ENCODE measurements at places on chromosomes 6 and 20.

GRCh38 chr6:5361396-5361795 is 100.1 kb downstream of the FARS2 start:
- no peak for DNase-seq

GRCh38 chr6:105459864-105460263 is 57.0 kb upstream of the PREP start:
- no peak for DNase-seq

GRCh38 chr20:44052166-44052565 is 134.8 kb downstream of the JPH2 start:
- no peak for DNase-seq

- no peak for DNase-seq
These were observed 82.7 kb upstream of the AKIRIN2 start for GRCh38 chr6:87784690-87785089.

- no peak for DNase-seq
These were observed 128.7 kb downstream of the SIM1 start for GRCh38 chr6:100335991-100336390.

DNA sequence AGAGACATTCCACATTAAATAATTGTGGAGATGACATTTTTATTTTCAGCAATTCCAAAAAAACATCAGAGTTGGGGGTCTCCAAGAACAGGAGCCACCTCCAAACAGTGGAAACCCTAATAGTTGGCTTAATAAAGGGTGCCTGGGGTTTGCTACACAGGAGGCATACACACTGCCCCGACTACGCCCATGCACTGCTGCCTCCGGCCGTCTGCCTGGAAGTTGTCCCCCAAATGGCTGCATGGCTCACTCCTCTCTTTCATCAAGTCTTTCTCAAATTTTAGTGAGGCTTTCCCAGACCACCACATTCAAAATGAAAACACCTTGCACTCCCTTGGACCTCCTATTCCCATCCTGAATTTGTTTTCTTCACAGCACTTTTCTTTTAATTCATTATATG is 58.8 kb downstream of the ZMYND8 start:
- no peak for DNase-seq

- no peak for DNase-seq
These were observed 81.7 kb upstream of the FOXP4 start for GRCh38 chr6:41464481-41464880.
